ENCODE measurements at places on chromosomes 11 and 22.

DNA sequence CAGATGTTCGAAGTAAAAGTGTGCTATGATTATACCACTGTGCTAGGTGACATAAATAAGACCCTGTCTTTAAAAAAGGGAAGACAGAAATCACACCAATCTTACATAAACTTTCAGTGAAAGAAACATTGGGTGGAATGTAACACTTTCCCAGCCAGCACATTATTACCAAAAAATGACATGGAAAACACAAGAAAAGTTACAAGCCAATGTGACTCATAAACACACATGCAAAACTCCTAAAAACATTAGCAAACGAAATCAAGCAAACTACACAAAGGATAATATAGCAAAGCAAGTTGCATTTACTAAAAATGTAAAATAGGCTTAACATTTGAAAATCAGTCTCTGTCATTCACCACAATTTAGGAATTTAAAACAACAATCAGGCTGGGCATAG, 47.0 kb downstream of the SBF2 start:
- no peak for DNase-seq

DNA sequence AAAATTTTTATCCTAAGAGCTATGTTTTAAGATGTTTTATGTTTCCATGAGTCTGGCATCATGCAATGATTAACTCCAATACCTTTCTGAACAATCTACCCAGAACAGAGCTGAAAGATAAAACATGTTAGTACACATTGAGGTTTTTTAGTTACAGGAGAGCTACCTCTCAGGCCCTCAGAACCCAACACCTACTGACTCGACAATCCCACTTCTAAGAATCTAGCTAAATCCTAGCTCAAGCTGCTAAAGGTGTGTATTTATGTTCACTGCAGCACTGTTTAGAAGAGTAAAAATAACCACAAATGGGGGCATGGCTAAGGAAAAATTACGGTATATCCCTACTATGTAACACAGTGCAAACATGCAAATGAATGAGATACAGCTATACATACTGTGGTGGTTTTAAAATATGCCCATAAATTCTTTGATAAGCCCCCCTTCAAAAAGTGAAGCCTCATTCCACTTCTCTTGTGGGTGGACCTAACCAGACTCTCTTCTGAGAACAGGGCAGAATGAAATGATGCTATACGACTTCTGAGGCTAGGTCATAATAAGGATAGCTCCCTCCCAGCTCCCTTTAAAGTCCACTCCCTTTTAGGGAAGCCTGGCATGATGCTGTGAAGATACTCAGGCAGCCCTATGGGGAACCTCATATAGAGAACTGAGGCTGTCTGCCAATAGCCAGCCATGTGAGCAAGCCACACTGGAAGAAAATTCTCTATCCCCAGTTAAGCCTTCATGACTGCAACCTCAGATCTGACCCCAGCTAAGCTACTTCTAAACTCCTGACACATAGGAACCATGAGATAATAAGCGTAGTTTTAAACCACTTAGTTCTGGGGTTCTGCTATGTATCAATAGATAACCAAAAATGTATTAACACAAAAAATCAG, 29.5 kb downstream of the TMEM123 start:
- DNase-seq, result peak; percentile 25

DNA sequence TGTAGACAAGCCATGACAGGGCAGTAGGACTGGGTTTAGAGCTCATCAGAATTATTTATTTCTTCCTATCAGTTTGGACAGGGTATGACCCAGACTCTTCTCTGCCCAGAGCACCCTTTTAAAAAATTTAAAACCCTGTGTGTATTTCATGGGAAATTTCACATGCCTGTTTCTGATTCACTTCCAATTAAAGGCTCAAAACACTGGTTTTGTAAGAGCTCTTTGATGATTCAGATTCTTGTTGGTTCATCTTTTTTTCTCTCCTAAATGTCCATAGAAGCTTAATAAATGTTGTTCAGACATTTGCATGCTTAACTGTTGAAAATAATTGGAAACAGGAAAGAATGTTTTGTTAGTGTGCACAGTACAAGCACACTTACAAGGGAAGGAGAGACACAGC, 13.8 kb downstream of the FLI1 start:
- DNase-seq, result peak; percentile 77

GRCh38 chr22:33766091-33766490, 154.2 kb downstream of the LARGE1 start:
- DNase-seq, result no peak

DNA sequence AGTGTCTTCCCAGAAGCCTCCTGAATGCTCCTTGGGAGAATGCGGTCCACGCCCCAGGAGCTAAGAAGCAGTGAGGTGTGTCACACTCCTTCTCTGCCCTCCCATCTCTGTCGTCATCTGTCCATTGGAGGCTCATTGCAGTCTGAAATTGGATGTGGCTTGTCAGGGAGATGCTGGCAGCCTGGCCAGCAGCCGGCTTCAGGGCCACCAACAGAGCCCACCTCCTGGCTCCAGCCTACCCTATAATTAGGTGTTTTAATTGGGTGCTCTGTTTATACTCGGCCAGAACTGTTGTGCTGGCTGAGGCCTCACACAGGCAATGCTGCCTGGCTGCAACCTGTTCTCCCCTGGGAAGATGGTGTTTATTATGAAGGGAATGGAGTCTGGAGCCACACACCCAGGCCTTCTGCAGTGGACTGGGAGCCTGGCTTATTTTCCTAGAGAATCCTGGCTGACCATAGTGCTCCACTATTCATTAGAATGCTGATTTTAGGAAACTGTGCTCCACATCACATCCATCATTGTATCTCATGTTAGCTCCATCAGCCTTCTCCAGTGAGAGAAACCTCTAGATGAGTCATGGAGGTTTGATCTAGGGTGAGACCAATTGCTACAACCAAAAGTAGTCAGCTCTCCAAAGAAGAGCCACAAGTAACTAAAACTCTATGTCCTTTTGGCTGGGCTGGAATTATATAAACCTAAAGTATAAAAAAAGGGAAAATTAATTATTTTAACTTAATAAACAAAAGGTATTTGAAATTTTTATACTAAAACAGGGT, 86.8 kb upstream of the CRTAM start:
- DNase-seq, result peak; percentile 38

- peak; percentile 36 for DNase-seq
These were observed 14.8 kb upstream of the INCENP start for GRCh38 chr11:62108971-62109404.

DNA sequence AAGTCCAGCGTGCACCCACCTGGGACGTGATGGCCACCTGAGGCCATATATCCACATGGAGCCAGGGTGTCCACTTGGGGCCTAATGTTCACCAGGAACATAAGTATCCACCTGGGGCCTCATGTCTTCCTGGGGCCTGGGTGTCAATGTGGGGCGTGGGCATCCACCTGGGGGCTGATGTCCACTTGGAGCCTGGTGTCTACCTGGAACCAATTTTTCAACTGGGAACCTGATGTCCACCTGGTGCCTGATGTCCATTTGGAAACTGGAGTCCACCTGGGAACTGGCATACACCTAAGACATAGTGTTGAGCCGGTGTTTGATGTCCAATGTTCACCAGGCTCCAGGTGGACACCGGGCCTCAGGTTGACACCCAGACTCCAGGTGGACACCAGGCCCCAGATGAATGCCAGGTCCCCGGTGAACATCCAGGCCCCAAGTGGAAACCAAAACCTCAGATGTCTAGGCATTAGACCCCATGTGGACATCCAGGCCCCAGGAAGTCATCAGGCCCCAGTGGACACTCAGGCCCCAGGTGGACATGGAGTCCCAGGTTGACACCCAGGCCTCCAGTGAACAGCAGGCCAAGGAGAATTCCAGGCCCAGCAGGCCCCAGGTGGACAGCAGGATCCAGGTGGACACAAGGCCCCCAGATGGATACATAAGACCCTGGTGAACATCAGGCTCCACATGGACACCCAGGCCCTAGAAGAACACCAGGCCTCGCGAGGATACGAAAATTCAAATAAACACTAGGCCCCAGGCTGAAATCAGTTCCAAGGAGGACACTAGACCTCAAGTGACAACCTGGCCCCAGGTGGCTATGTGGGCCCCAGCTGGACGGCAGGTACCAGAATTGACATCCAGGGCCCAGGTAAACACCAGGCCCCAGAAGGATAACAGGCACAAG, 56.0 kb upstream of the SEPTIN5 start:
- no peak for DNase-seq

DNA sequence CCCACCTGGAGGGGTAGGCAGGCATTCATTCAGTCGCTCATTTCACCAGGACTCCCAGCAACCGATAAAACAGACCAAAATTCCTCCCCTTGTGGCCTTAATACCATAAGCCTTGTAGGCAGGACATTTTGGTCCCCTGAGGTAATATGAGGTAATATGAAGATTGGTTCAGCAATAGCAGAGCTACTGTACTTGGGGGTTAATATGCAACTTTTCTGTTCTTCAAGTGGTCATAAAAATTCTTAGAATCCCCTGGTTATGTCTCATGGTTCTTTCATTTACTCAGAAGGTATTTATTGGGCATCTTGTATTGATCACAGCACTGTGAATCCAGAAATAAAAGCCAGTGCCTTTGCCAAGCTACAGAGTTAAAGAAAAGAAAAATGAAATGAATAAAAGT, 29.8 kb downstream of the SHISA8 start:
- DNase-seq, result no peak

DNA sequence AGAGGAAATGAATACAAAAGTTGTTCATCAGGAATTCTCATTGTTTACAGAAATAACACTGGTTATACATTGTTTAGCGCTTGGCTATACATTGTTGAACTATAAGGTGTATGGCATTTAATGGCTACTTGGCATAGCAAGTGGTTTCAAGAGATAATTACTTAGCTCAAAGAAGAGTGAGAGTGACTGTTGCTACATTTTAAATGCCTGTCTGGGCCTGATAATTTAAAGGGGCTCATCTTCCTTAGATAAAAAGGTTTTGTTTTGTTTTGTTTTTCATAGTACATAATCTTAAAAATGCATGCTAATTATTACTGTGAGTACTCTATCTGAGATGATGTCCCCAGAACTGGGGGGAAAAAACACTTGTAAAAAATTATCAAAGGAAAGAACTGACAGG, 1.5 kb upstream of the SMPD1 start:
- no peak for DNase-seq

- DNase-seq, result peak; percentile 73
These were observed 76.1 kb downstream of the BBOX1 start for GRCh38 chr11:27116684-27117083.

GRCh38 chr11:120532832-120533196, 21.3 kb downstream of the GRIK4 start:
- DNase-seq, result peak; percentile 20

GRCh38 chr11:98559961-98560360, 460.8 kb upstream of the CNTN5 start:
- no peak for DNase-seq

GRCh38 chr22:17257121-17258001, 38.1 kb upstream of the ADA2 start:
- DNase-seq, result no peak

DNA sequence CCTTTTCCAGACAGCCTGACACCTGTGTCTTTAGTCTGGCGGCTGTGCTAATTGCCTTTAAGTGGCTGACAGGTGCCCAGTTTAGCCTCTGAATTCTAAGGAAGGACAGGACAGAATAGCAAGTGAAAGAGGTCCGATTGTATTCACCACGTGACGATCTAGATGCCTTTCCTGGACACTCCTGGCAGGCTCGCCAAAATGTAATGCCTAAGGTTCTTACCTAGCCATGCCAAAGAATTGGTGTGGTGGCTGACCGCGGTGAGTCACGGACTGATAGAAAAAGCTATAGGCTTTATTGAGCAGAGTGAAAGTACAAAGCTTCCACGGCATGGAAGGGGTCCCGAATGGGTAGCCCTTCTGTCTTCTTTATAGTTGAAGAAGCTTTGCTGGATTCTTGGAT, 26.7 kb downstream of the ANKRD42 start:
- no peak for DNase-seq

DNA sequence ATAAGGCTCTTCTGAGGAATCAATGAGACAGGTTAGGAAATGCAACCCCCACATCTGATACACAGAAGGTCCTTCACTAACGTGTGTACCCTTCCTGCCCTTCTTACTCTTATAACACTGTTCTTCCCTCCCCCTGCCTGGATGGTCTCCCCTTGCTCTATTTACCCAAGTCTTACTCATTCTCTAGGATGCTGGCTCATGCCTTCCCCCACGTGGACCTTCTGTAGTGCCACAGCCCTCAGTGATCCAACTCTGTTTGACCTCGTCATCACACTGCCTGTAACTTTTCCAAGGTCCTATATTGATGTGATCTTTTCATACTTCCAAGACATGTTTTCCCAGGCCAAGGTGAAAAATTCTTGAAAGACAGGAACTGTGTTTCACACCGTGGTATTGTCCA, 79.8 kb downstream of the C11orf58 start:
- peak; percentile 28 for DNase-seq

- no peak for DNase-seq
These were observed 199.0 kb downstream of the BRD1 start for GRCh38 chr22:49628391-49629260.

DNA sequence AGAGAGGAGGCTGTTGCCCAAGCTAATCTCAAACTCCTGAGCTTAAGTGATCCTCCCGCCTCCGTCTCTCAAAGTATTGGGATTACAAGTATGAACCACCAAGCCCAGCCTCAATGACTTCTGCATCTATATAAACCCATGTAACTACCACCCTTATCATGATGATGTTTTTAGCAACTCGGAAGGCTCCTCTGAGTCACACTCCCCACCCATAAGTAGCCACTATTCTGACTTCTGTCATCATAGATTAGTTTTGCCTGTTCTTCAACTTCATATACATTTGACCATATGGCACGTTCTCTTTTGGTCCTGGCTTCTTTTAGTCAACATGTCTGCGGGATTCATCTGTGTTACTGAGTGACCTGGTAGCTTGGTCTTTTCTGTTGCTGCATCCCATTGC, 6.4 kb upstream of the FOSL1 start:
- peak; percentile 28 for DNase-seq

DNA sequence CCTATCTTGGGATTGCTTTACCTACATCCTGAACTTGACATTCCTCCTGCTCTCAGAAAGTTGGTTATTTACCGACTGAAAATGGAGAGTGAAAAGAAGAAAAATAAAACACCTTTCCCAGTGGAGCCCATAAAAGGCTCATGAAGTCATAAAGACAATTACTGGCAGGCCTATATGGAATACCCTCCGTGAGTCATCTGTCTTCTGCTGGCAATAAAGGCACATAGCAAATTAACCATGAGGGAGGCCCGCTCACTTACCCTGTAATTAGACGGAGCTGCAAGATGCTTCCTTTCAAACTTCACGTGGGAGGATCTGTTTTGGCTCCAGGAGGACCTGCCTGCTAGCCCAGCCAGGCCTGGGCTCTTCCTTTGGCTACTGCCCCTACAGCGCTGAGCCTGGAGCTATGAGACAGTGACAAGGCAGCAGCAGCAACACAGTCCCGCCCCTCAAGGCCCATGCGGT, 540.4 kb downstream of the BUD13 start:
- no peak for DNase-seq

DNA sequence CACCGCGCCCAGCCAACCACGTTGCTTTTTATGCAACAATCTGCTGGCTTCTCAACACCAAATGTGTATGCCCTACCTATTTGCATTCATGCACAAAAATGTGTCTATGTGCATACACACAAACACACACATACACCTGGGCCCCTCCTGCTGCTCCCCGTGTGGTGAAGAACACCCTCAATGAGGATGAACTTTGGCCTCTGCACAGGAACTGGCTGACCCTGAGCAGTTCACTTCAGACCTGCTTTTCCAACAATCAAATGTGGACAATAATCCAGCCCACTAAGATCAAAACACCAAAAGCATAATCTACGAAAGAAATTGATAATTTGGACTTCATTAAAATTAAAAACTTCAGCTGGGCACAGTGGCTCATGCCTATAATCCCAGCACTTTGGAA, 25.3 kb upstream of the SLC35C1 start:
- no peak for DNase-seq
